ENCODE measurements at places on chromosomes 5 and 9.

- DNase-seq: no peak
Measured at GRCh38 chr5:107025712-107026497, 644.8 kb downstream of the EFNA5 start.

DNA sequence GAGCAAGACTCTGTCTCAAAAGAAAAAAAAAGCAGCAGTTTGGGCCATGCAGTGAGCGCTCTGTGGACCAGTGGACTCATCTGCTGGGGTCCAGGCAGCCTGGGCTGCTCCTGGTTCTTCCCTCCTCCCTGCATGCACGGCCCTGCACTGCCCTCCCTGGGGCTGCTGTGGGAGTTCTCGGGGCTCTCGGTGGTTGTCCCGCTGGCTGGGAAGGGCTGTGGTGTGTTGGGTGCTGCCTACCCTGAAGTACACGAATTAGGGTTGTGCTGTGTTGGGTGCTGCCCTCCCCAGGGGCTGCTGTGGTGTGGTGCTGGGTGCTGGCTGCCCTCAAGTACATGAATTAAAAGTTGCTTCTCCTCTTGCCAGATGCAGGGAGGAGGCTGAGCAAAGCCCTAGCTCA lies 18.3 kb upstream of the CLPTM1L start:
- DNase-seq: no peak

- DNase-seq: no peak
Measured at GRCh38 chr5:151222054-151222789, 1.7 kb downstream of the CCDC69 start.

DNA sequence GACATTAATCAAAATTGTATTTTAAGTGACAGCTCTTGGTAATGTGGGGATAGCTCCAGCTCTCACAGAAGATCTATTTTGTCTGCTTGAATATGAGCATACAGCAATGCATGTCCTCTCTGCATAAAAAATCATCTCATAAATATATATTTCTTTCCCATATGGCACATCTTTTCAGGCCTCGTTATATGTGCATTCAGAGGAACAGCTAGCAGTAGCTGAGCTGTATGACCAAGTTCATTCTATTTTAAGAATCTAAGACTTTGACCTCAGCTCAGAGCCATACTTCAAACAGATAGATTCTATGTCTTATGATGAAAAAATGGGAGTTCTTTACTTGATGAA lies 487.2 kb downstream of the ARHGEF28 start:
- DNase-seq: no peak

DNA sequence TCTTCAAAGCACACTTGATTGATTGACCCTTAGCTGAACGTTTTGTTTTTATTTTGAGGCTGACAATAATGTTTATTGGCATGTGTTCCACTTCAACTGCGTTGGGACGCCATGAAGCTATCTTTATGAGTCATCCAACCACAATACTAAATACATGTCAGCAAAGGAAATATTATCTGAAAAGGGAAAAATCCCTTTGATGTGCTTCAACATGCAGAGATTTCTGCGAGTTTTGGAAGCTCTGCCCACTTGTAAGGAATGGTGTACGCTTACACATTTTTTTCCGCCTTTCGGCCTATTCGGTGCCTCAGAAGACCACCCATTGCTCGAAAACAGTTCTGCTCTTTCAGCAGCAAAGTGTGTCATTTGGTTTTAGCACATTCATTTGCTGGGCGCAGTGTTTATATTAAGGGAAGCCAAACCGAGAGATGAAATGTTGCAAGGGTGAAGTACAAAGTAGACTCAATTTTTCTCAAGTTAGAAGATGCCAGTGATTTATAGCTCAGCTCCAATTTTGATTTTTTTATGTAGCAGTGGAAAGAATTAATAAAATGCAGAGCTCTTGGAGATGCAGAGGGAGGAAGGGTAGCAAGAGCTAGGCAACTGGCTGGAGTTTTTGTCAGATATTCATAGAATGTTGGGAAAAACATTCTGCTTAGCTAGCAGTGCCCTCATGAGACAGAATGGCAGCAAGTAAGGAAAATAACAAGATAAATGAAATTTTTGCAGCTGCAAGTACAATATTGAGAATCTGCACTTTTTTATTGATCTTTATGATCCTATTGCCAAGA lies 68.9 kb downstream of the PRDM6 start:
- DNase-seq: no peak

DNA sequence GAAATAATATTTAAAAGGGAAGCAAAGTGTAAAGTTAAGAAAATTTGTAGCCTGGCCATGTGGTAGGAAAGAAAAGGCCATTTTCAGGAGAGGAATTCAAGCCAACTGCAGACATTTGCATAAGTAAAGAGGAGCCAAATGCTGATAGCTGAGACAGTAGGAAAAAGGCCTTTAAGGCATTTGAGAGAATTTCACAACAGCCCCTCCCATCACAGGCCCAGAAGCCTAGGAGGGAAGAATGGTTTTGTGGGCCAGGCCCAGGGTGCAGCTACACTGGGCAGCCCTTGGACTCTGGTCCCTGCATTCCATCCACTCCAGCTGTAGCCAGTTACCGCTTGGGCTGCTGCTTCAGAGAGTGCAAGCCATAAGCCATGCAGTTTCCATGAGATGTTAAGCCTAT lies 1556.8 kb downstream of the EFNA5 start:
- DNase-seq: no peak

DNA sequence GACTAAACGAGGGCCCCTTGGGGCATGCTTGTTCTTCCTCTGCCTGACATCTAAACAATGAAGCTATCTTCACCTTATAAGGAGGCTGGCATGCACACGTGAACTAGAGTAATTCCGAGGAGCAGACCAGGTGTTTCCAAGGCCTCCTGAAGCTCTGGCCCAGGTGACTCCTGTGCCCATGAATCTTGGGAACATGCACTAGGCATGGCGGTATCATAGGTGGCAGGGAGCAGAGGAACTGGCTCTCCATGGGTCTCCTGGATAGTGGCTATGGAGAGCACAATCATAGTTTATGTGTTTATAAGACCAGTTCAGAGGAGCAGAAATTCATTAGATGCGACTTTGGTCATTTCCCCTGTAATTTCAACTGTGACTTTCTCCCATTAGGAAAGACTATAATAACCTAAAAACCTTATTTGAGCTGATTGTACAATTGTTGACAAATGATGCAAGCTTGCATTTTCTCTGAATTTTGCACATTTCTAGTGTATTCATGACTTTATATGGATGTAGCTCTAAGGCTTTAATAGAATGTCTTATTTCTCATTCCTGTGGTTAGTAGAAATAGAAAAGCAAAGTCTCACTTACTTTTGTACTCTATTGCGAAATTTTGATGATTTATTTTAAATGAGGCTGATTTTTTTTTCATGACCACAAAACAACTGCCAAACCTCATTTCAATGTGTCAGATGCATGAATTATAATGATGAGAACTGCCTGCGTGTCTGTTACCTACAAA lies 135.3 kb upstream of the RPS23 start:
- DNase-seq: no peak

- no peak for DNase-seq
Measured at GRCh38 chr9:107309271-107309670, 26.2 kb downstream of the RAD23B start.

- no peak for DNase-seq
Measured at GRCh38 chr5:127959152-127959764, 124.3 kb upstream of the SLC12A2 start.

DNA sequence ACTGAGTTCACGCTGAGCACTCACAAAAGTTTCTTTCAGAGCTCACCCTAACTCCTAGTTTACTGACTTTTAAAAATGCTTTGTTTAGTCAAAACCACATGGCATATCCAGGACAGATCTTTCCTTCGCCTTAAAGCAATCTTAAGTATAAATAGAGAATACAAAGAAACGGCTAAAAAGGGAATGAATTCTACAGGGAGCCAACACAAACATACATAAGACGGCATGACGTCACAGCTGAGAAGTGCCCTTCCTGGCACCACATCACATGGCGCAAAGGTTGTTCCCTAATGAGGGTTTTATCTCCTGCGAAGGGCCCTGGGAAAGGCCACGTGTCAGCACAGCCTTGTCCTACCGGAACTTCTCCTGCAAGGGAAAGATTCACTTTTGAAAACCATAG lies 141.3 kb downstream of the IRX1 start:
- DNase-seq: no peak

GRCh38 chr5:59843511-59844213 lies 49.9 kb downstream of the PDE4D start:
- no peak for DNase-seq

DNA sequence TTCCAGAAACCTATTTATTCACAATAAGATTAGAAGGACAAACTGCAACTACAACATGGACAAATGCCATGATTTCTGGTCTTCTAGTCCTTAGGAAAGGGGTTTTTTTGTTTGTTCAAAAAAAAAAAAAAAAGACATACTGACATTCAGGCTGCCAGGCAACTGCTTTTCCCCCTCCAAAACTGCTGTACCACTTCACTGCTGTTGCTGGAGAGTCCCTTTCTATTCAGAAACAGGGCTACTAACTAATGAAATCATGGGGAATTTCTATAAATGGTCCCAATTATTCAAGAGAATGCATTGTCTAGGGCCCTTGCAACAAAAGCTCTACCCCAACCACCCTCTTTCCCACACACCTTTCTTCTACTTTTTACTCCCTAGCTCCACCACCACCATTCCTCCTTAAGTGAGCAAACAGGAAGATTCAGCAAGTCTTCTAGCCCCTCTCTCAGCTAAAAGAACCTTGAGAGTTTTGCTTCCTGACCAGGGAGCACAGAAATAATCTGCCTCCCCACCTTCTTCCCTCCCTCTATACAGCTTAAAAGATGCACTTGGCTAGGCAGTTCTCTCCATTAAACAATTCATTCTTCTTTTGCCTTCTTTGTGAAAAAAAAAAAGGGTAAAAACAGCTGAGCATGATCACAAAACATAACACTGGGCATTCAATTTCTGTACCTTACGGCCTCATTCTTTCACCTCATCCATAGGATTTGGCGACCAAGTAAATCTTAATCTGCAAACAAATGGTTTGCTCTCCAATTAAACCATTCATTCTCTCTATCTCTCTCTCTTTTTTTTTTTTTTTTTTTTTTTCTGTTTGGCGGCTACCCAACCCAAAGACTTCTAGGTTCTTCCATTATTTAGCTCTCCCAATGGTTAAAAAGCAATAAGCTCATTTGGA lies 13.8 kb downstream of the ZNF608 start:
- DNase-seq: no peak

DNA sequence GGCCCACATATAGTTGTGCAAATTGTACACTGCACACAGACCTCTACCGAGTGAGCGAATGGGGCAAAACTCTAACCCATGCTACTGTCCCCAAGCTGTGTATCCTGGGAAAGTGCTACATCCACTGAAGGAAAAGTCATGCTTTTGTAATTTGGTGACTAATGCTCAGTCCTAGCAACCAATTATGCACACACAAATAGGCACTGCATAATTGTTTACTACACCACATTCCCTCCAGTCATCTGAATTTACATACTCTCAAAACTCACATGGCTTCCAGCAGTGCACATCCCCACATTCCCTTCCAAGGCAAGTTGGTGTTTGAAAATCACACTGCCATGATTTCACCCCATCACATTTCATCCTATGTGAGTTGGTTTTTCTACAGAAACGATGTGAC lies 125.9 kb upstream of the OSMR start:
- DNase-seq: no peak

GRCh38 chr9:18520416-18521047 lies 46.6 kb downstream of the ADAMTSL1 start:
- no peak for DNase-seq

DNA sequence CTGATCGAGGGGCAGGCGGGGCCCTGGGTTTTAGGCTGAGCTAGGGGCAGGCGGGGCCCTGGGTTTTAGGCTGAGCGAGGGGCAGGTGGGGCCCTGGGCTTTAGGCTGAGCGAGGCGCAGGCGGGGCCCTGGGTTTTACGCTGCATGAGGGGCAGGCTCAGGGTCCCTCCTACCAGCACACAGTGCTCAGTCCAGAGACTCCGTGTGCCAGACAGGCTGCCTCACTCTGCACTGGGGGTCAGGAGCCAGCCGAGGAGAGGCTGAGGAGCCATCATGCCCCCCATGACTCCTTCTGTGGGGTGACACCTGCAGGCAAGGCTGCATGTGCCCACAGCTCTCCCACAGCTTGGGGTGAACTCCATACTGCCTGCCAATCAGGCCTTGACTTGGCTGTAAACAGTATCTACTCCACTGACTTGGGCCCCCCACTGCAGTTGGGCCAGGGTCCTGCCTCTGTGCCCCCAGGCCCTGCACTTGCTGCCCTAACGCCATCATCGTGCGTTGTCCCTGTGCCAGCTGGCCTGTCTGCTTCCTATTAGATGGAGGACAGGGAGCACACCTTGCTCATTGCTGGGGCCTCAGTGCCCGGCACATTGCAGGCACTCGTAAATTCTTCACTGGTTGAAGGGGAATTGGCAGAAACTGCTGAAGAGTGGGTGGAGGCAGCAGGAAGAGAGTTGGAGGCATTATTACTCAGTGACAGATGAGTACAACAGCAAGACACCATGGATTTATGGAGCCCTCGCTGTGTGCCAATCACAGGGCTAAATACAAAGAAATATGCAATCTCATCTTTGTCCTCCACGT lies 78.6 kb downstream of the AMBP start:
- peak; percentile 9 for DNase-seq

GRCh38 chr5:40914835-40915234 lies 5.5 kb downstream of the C7 start:
- DNase-seq: no peak

DNA sequence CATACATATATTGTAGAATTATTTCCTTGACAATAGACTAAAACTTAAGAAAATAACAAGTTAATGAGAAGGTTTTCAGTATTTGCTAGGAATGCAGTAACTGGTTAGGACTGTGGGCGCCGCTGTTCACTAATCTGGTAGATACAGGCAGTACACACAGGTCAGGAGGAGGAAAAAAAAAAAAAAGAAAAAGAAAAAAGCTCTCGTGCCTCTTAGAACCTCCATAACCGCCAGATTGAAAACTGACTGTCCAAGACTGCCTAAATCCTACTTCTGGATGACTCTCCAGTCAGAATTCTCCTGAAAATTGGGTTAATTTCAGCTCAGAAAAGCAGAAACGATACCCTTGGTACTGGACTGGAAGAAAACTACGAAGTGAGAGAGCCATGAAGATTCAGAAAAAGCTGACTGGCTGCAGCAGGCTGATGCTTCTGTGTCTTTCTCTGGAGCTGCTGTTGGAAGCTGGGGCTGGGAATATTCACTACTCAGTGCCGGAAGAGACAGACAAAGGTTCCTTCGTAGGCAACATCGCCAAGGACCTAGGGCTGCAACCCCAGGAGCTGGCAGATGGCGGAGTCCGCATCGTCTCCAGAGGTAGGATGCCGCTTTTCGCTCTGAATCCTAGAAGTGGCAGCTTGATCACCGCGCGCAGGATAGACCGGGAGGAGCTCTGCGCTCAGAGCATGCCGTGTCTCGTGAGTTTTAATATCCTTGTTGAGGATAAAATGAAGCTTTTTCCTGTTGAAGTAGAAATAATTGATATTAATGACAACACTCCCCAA lies at the start of gene PCDHGA1:
TSS of gene PCDHGA1 (plus strand) at position 216 of the 782 bp plus-strand sequence.
- peak; percentile 43 for DNase-seq

All from activated CD8-positive, alpha-beta T cell treated with anti-CD3 and anti-CD28 coated beads, Interleukin-2, amount 10 ng/mL, durations not matched to agents 7 days and 5 days (primary cell).